Activated T-helper 17 cell treated with anti-CD3 and anti-CD28 coated beads, Interleukin-2, amount 50 U/mL, for 72 hours (primary cell): ENCODE measurements at places on chromosomes 11 and 22. TPM values are rescaled to one million over a fixed set of nuclear protein-coding genes. Genes with fewer than 3 reads are reported as not detected.

Gene DSCAML1
- total RNA-seq: 2.8 TPM

Gene CHST1
- total RNA-seq: not detected

Gene ATG13
- 62.1 TPM for total RNA-seq

Gene OR10D3
- total RNA-seq: not detected

Gene OR52H1
- 0.34 TPM for total RNA-seq

Gene PPP2R1B
- 46.9 TPM for total RNA-seq

Gene TIMP3
- total RNA-seq: not detected

Gene EFEMP2
- total RNA-seq: 11.5 TPM

Gene GRM5
- not detected for total RNA-seq

Gene PANX2
- 16.6 TPM for total RNA-seq

Gene TLCD5
- total RNA-seq: 1.2 TPM

Gene OTOG
- not detected for total RNA-seq

Gene MS4A15
- total RNA-seq: not detected

Gene P2RX6
- total RNA-seq: not detected

Gene C11orf86
- not detected for total RNA-seq

Gene FOSL1
- total RNA-seq: 18.7 TPM

Gene RPUSD4
- total RNA-seq: 33.8 TPM

Gene RFPL1
- total RNA-seq: not detected

Gene LRRC56
- 4.4 TPM for total RNA-seq

Gene DNAL4
- total RNA-seq: 5.2 TPM

Gene LZTR1
- total RNA-seq: 40.0 TPM

Gene NTM
- not detected for total RNA-seq

Gene HTR3B
- total RNA-seq: not detected

Gene ELMOD1
- not detected for total RNA-seq

Gene CBLIF
- total RNA-seq: not detected

Gene ADAMTS15
- total RNA-seq: not detected

Gene UBQLN3
- not detected for total RNA-seq

Gene ASRGL1
- total RNA-seq: 1.3 TPM

Gene PRG2
- total RNA-seq: 2.2 TPM

Gene FGF3
- total RNA-seq: not detected

Gene OR51B5
- total RNA-seq: not detected

Gene KRTAP5-2
- total RNA-seq: not detected

Gene BTBD18
- not detected for total RNA-seq

Gene OPCML
- total RNA-seq: not detected

Gene OR2AG2
- total RNA-seq: 0.08 TPM

Gene KCNJ11
- total RNA-seq: 0.32 TPM

Gene HBD
- total RNA-seq: not detected

Gene MMP1
- total RNA-seq: not detected

Gene C11orf42
- total RNA-seq: not detected

Gene CHRNA10
- total RNA-seq: 3.0 TPM

Gene C1QTNF4
- total RNA-seq: 1.4 TPM

Gene GSTT2
- total RNA-seq: 0.29 TPM

Gene MPEG1
- total RNA-seq: 0.08 TPM

Gene PARVG
- 35.8 TPM for total RNA-seq

Gene C11orf97
- not detected for total RNA-seq

Gene VPREB1
- total RNA-seq: not detected

Gene FREY1
- 2.7 TPM for total RNA-seq

Gene TRIM49B
- not detected for total RNA-seq

Gene SYT8
- not detected for total RNA-seq

Gene C22orf15
- not detected for total RNA-seq

Gene CELSR1
- 0.48 TPM for total RNA-seq

Gene SCYL1
- 86.8 TPM for total RNA-seq

Gene MARK2
- total RNA-seq: 35.8 TPM

Gene NEFH
- total RNA-seq: 1.3 TPM

Gene C1QTNF6
- total RNA-seq: 16.3 TPM

Gene TYR
- not detected for total RNA-seq

Gene DEFB131B
- not detected for total RNA-seq
